ENCODE measurements at places on chromosomes 7 and 10.

DNA sequence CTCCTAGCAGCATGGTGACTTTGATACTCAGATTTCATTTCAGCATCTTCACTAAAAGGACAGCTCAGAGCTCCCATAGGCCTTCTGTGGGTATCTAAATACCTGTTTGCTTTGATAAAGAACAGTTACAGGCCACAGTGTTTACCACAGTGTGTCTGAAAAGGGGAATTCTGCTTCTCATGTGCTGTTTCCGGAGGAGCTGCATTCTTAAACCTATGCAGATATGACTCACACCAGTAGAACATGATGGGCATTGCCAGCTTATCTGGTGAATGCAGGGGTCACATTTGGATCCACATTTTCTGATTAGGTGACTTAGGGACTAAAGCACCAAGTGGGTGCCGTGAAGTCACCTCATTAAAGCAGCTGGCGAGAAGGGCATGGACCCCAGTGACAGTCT lies 52.6 kb downstream of the TRRAP start:
- DNase-seq, result peak; percentile 74

GRCh38 chr10:36779238-36779846 lies 346.1 kb upstream of the ANKRD30A start:
- no peak for DNase-seq

DNA sequence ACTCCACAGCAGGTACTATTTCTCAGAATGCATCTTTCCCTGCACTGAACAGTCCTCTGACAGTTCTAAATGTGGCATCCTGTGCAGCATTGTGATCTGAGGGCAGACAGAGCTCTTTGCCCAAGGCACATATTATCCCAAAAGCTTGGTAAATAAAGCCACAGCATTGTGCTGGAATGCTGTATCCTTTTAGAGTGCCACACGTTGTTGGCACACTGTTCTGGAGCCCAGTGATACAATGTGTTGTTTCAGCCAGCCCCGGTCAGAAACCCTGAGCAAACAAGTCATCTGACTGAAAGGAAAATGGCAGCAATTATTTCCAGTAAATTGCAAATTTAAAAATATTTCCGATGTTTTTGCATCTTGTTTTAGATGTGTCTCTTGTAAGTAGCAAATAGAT lies 45.4 kb downstream of the NAMPT start:
- DNase-seq, result no peak

DNA sequence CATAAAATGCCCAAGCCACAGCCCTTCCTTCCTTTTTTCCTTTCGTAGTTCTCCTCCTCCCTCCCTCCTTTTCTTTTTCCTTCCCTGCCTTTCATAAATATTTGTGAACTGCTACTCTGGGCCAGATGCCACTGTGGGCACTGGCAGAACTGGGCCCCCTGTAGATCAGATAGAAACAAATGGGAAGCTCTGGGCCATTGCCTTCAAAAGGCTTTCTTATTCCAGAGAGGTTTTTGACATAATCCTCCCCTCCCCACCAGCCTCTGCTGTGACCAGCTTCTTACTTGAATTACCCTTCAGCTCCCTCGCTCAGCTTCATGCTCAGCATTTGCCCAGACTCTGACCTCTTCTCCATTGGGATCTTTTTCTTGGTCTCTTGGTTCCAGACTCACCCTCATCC lies 886.8 kb downstream of the LRMDA start:
- no peak for DNase-seq

- DNase-seq, result no peak
Measured at GRCh38 chr7:18521236-18521589, 25.7 kb downstream of the HDAC9 start.

DNA sequence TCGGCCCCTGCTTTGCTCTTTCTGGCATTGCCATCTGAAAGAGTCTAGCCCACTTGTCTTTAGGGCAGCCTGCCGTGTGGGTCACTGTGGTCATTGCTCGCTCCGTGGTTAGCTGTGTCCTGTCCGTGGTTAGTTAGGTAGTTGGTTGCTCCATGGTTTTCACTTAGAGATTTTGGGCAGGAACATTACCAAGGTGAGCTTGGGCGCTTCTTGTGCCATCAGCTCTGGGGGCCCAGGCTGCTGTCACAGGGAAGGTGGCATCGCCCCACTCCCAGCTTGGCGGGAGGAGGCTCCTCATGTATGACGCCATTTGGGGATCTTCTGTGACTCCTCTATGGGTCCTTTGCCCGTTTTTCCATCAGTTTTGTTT lies 53.1 kb downstream of the INPP5A start:
- DNase-seq, result no peak

DNA sequence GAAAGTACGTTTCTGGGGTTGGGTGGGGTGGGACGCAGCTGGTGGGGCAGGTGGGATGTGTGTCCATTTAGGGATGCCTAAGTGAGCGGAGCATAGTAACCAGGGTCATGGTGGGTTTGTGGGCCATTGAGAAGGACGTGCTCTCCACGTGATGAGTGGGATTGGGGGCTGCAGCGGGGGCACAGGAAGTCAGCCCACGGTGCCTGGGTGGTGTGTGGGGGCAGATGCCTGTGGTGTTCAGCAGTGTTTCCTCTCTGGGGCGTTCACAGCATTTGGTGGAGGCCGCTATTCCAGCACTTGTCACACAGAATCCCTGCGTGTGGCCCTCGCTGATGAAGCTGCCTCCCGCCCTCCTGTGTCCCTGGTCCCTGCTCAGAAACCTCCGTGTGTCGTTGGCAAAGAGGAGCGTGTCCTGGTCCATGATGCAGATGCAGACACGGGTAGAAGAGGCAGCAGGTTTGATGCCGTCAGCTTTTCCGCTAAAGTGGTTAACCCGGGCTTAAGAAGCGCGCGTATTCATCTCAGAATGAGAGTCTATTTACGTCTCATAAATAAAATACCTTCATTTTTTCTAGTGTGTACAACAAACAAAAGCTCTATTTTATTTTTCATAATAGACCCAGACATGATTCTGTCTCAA lies 274.2 kb downstream of the ADARB2 start:
- no peak for DNase-seq

- DNase-seq, result no peak
Measured at GRCh38 chr7:140877249-140877524, 47.5 kb downstream of the BRAF start.

- DNase-seq, result no peak
Measured at GRCh38 chr7:120973849-120974248, 14.7 kb upstream of the CPED1 start.

DNA sequence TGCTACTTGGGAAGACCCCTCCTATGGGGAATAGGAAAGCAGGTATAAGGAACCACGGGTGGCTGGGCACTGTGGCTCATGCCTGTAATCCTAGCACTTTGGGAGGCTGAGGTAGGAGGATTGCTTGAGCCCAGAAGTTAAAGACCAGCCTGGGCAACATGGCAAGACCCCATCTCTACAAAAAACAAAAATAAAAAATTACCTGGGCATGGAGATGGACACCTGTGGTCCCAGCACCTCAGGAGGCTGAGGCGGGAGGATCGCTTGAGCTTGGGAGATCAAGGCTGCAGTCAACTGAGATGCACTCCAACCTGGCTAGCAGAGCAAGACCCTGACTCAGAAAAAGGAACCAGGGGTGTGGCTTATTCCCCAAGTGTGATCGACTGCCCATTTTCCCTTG lies 986 bp upstream of the FSCN3 start:
- DNase-seq, result no peak

GRCh38 chr7:158407581-158408317 lies 179.9 kb downstream of the PTPRN2 start:
- DNase-seq, result no peak

DNA sequence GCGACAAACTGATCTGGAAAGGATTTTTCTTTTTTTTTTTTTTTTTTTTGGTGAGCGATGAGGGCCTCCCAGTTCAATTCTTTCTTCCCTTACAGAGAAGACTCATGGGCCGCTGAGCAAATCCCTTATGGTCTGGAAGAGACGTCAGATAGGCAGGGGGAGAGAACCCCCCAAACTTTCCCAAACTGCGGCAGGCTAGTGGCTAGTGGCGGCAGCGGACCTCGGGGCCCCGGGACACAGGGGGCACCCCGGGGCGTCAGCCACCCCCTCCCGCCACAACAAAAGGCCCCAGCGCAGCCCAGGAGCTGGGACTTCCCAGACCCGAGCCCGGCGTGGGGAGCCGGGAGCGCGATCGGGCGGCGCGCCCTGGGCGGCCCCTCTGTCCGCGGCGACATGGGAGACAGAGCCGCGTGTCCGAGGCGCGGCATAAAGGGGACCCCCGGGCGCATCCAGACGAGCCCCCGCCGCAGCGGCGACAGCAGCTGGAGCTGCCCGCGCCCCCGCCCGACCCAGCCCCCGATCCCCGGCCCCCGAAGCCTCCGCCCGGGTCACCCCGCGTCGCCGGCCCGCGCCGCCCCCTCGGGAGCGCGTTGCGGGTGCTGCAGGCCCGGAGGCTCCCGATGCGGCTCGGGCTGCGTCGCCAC lies 755 bp downstream of the FAM171A1 start:
- peak; percentile 24 for DNase-seq

DNA sequence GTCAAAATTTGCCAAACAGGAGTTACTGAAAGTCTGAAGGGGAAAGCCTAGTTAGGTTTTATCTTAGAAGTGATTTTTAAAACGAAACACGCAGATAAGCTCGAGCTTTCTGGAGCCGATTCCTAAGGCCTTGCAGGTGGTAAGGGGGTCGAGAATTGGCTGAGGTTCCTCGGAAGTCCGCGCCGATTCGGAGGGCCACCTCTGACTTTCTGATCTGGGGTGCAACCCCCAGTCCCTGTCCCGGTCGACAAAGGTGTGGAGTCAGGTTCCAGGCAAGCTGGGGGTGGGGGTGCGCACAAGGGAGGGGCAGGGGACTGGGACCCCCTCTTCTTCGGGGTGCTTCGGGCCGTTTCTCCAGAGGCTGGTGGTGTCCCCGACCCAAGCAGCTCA lies 701 bp upstream of the CUL1 start:
- DNase-seq, result no peak

GRCh38 chr10:92850185-92850584 lies 1.9 kb downstream of the EXOC6 start:
- DNase-seq, result no peak

DNA sequence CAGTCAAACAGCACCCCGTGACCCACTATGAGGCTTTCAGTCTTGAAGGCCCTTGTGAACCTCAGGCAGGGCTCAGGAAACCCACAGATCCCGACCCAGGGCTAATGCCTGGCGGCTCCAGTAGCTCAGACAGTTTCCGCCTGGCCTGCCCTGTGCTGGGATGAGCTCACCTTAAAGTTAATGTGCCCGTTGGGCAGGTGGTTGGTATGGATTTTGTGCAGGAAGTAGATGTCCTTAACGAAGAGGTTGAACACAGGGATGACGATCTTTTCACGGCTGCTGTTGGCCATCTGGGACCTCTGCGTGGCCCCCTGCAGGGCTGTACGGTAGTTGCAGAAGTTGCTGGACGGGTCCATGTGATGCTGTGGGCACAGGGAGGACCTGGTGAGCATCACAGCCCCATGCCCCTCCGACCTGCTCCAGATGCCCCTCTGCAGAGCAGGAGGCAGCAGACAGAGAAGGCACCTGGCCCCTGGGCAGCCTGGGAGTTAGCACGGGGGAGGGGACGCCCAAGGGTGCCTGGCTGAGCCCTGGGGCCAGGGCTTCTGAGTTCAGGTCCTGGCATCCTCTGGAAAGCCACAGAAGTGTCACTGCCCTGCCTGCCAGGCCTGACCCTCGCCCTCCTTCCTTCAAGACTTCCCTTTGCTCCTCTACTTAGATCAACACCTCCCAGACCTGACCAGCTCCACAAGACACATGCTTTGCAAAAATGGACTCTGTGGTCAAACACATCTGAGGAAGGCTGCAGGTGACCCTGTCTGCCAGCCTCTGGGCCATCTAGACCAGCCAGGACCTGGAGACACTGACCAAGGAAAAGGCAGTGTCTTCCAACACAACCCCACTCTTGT lies 59.8 kb downstream of the CSGALNACT2 start:
- no peak for DNase-seq

GRCh38 chr7:108103558-108104298 lies 26.4 kb downstream of the LAMB4 start:
- DNase-seq, result no peak

DNA sequence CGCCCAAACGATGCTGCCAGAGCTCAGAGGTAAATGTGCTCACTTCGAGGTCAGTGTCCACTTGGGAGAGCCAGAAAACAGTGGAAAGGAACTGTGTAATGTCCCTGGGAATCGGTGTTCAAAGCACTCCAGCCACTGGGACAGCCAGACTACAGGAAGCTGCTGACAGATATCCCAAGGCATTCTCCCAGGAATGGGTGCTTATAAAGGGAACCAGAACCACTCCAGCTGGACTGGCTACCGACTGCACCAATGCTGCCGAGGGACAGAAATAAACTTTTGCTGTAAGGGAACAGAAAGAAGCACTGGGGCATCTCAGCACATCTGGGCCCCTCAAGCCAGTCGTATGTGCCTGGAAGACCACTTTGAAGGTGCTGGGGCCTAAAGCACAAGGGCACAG lies 76.7 kb downstream of the ATXN7L1 start:
- DNase-seq, result no peak

DNA sequence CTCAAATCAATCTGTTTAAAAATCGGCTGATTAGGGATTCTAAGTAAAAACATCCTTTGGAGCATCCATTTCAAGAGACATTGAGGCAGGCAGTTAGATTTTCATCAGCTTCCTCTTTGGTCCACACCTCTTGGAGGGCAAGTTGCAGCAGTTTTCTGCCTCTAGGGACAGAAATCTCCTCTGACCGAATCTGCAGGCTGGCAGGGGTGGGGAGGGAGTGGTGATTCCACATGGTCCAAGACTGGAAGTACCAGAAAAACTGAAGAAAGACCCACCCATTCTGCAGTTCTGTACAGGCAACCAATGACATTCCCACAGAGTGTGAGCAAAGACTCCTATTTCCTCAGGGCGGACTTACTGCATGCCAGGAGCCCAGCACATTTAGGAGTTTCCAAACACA lies 29.0 kb downstream of the FGFBP3 start:
- DNase-seq, result no peak

GRCh38 chr7:155263581-155264143 lies 34.0 kb upstream of the INSIG1 start:
- no peak for DNase-seq

DNA sequence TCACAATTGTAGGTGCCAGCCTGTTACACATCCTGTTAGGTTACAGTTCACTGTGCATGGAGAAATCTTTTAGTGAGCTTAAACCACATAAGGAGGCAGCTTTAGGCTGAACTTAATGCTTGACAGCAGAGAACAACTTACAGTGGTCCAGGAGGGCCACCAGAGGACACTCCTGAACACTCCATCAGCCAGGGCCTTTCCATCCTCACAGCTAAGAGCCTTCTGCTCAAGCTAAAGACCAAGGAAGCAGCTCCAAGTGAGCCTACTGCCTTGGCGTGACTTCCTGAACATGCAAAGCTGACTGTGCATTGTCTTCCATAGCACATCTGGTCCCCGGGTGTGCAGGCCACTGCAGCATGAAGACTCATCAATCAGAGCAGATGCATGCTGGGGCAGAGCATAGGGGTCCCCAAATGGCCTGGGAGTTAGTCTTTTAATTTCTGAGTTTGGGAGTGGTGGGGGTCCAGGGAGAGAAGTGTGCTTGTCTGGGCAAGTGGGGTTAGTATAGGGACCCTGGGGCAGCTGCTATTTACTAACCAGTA lies 105.0 kb downstream of the ZNF248 start:
- no peak for DNase-seq

All from CD4-positive, alpha-beta T cell treated with Interleukin-10 for 1 hour (primary cell).